ENCODE measurements at places on chromosomes 13 and 19.

DNA sequence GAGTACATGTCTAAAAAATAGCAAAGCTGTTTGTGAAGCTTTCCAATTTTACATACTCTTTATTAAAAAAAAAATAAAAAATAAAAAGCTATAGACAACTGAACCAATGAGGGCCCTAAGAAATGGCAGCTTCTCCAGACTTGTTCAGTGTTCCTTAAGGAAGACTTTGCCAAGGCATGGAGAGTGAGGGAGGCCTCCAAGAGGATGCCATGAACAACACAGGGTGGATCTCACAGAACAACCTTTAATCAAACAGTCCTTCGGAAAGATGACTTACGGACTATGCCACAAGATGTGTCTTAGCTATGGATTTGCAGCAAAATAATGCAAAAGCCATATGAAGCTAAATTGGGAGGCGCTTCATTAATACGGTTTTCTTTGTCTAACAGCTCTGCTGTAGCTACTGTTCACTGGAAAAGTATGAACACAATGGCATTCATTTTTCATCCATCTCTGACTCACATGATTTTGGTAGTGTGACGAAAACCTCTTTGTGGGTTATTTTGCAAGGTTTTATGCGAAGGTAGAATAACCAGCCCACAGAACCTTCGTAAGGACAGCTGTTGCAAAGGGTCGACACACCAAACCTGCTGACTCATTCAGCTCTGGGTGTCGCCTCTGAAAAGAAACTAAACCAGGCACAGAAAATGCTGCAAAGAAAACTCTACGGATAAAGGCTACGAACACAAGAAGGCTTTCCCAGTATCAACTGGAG, 27.7 kb downstream of the EFNB2 start:
- DNase-seq: peak; percentile 39

GRCh38 chr13:84265257-84265764, 383.0 kb upstream of the SLITRK1 start:
- no peak for DNase-seq

DNA sequence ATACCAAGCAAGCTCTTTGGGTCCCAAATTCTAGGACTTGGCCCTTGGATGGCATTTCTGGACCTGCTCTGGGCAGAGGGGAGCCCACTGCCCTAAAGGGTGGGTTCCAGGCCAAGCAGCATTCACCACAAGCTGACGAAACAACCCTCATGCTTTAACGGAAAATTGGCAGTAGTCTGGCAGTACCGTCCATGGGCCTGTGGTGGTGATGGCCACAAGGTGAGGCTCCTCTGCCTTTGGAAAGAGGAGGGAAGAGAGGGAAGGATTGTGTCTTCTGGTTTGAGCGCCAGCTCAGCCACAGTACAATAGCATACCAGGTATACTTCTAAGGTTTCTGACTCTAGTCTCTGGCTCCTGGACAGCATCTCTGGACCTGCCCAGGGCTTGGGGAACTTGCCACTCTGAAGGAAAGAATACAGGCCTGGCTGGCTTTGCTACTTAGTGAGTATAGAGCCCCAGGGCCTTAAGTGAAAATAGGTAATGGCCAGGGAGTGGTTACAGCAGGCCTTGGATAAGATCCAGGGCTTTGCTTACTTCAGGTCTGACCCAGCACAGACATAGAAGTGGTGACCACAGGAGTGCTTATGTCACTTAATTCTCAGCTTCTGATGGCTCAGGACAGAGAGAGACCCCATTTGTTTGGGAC, 595.5 kb downstream of the LMO7 start:
- no peak for DNase-seq

GRCh38 chr13:62320129-62321108, 904.8 kb upstream of the PCDH20 start:
- DNase-seq: no peak

DNA sequence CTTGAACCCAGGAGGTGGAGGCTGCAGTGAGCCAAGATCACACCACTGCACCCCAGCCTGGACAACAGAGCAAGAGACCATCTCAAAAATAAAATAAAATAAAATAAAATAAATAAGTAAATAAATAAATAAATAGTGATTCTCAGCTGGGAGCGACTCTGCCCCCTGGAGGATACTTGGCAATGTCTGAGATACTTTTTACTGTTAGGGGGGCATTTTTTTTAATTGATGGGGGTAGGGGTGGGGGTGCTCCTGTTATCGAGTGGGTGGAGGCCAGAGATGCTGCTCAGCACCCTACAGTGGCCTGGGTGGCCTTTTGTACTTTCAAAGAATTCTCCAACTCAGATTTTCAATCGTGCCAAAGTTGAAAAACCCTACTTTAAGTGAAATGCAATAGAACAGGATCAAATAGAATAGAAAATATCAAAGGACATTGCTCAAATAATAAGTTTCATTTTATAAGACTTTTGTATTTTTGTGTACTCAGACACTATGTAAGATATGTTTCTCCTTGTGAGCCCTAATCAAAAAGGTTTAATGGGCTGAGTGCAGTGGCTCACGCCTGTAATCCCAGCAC, 7.1 kb upstream of the CLPP start:
- DNase-seq: no peak

GRCh38 chr13:25887962-25888655, 163.7 kb downstream of the SHISA2 start:
- DNase-seq: no peak

GRCh38 chr13:41271456-41272285, 8.3 kb upstream of the MTRF1 start:
- no peak for DNase-seq

- DNase-seq: no peak
Measured at GRCh38 chr13:46778095-46778494, 18.9 kb downstream of the ESD start.

- DNase-seq: peak; percentile 62
Measured at GRCh38 chr19:51480590-51480989, 2.3 kb downstream of the CEACAM18 start.

DNA sequence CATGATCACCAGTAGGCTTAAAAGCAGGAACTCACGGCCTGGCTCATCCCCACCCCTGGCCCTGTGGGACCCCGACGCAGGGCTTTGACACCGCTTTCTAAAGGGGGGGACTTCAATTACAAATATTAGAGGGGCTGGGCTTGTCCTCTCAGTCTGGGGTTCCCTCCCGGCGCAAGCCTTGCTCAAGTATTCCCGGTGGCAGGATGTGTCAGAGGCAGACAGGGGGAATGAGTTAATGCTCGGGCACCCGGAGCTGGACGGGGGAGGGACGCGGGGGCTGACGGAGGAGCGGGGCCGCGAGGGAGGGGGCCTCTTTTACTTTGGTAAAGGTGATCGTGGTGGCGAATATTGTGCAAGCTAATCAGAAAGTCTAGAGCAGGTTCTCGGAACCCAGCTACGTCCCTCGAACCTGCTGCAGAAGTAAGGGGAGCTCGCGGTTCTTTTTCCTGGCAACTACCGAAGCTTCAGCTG, 1.1 kb downstream of the FGF14 start:
- no peak for DNase-seq

GRCh38 chr19:17304386-17305215, 1.1 kb upstream of the MRPL34 start:
- DNase-seq: peak; percentile 53

DNA sequence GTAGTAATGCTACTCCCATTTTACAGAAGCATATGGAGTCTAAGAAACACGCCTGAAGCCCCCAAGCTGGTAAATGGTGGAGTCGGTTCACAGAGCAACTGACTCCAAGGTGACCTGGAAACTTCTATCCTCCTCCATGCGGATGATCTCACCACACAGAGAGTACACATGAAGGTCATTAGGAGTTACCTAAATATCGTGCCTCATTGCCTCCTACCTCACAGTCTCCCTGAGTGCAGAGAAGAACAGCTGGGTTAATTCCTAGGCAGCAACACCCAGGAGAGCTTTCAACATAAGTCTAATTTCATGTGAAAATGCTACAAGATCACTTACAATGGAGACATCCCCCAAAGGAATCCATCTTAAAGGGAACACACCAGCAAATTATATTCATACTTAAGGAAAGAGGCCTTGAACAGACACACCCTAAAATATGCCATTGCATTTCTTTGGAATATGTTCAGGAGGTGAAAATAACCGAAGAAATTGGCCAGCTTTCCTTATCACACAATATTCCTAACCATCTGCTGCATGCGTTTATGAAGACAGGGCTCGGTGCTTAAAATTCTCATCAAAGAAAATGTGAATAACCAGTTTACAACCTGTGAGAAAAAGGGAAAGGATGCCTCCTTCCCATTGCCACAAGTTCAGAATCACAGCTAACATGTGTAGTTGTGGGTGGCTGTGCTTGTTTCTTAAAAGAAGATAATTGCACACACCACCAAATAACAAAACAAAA, 203.6 kb upstream of the NBEA start:
- DNase-seq: no peak

DNA sequence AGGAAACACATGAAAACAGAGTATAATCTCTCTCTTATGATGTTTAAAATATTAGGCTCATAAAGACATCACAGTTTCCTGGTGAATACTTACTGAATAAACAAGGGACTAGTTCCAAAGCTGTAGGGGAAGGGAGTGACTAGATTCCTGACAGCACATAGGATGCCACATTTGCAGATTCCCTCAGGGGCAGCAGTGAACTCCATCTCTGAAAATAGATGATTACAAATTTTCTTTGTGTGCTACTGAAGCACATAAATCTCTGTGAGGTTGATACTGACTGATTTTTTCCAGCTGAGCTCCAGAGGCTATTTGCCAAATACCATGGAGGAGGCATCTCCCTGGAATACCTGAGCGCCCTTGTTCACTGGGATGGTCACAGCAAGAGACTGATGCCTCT, 77.3 kb downstream of the FGF9 start:
- DNase-seq: no peak

GRCh38 chr19:49224879-49225278, 67.3 kb downstream of the TRPM4 start:
- peak; percentile 71 for DNase-seq

DNA sequence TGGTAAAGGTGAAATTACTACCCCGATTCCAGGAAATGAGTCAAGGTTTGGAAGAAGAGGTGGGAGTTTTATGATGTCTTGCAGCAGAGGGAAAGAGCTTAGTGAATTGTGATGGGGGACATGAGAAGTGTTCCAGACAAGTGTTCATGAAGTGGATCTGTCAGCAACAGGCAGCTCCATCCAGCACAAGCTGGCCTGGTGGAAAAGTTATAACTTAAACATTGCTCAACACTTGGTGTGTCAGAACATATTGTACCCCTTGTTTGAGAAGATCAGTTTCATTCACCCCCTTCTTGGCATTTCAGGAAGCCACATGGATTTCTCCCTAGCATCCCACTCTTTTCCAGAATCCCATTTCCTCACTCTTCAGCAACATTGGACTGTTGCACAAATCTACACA, 222.0 kb downstream of the B3GLCT start:
- no peak for DNase-seq

DNA sequence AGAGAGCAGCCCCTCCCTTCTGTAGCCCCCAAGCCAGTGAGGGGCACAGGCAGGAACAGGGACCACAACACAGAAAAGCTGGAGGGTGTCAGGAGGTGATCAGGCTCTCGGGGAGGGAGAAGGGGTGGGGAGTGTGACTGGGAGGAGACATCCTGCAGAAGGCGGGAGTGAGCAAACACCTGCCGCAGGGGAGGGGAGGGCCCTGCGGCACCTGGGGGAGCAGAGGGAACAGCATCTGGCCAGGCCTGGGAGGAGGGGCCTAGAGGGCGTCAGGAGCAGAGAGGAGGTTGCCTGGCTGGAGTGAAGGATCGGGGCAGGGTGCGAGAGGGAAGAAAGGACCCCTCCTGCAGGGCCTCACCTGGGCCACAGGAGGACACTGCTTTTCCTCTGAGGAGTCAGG, 4.2 kb downstream of the KLK3 start:
- no peak for DNase-seq

DNA sequence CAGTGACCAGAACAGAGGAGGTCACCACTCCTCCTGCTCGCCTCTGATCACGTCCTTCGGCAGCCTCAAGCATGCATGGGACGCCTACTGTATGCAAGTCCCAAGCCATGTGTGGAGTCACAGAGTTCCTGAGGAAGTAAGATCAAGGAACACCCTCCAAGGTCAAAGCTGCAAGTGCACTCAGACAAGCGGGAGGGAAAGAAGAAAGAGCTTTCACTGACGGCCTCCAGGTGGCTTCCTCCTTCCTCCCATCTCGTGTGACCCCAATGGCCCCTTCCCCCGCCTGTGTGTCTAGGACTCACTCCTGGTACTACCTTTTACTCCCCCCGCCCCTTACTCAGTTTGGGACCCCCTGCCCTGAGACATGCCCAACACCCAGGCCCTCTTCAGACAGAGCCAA, 6.1 kb downstream of the HAUS8 start:
- no peak for DNase-seq

DNA sequence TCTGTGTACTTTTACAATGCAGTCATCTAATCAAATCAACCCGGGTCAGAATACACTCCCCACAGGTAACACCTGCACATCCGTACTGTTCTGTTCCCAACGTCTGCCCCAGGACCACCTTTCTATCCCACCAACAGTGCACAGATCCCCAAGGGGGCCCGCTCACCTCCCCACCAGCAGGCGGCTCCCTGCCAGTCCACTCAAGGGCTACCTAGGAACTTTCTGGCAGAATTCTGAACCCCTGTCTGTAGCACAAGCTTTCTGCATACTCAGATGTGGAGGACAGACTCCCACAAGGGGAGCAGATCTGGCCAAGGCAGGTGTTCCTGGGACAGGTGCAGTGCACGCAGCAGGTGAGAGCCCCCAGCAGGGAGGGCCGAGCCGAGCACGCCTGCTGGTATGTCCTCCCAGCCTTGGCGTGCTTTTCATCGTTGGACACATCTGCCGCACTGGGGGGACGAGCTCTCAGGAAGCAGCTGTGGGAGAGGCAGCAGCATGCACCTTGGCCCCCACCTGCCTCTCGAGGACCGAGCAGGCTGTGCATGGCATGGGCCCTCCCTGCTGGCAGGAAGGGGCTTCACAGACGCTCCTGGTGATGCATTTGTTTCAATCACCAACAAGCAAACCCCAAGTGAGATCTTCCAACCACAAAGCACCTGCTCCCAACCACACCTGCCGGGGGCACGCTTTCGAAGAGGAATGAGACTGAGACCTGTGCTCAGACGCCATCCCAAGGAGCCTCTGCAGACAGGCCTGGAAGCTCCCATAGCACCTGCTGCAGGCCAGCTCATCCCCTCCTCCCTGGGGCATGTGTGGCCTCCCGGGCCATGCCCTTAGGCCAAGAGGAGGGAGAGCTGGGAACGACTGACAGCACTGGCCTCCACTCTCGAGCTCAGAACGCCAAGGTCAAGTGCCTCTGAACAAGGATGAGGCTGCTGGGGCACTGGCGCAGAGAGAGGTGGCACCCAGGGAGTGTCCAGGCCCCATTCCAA, 35.9 kb downstream of the RAB20 start:
- no peak for DNase-seq
